ENCODE measurements at places on chromosomes 2 and 18.

DNA sequence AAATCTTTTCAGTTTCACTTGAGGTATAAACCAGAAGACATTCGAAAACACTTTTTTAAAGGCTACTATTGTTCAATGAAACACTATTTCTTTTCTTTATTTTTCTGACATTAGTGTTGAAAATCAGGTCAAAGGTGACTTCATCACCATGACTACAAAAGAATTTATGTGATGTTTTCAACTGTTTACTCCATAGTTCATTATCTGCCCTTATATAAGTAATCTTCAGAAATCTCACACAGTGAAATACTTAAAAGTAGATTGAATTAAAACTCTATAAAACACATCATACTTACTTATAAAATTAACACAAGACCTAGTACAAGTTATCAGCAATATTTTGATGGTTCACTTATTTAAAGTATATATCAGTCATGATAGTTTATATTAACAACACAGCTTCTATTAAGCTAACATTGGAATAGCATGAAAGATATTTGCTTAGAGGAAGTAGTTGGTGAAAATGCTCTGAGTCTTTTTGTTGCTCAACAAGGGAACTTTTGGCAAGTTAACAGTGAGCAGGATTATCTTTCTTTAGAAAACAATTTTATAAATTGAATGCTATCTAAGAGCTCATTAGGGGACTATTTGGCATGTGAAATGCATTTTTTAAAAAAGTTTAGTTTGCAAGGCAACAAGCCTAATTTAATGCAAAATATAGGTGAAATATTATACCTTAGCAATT is 60.8 kb downstream of the MC4R start:
- peak; percentile 31 for DNase-seq

- DNase-seq = peak; percentile 61
These were observed 42.4 kb upstream of the FIGN start for GRCh38 chr2:163778045-163778781.

DNA sequence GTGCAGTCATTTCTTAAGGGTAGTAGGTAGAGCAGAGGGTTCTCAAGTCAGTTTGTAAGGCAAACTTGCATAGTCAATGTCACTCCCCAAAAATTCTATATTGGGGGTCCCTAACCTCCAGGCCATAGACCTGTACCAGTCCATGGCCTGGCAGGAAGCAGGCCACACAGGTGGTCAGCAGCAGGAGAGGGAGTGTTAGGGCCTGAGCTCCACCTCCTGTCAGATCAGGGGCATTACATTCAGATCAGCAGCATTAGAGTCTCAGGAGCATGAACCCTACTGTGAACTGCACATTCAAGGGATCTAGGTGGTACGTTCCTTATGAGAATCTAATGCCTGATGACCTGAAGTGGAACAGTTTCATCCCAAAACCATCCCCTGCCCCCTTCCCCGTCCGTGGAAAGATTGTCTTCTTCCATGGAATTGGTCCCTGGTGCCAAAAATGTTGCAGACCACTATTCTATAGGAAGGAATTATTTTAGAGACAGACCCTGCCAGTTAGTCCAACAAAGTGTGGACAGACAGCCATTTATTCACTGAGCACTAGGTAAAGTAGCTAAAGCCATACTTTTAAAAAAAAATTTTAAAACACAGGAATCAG is 6.7 kb downstream of the COA5 start:
- DNase-seq = peak; percentile 44

GRCh38 chr18:25251068-25251467 is 100.9 kb downstream of the ZNF521 start:
- DNase-seq = no peak

- DNase-seq = no peak
These were observed 63.1 kb downstream of the TNS1 start for GRCh38 chr2:217939629-217940245.

All from adipocyte (in vitro differentiated cells).